ENCODE measurements at places on chromosomes 1 and 21.
A peak's percentile ranks its signal among the peaks of the same experiment; 100 is the strongest.

GRCh38 chr1:6041432-6042062 is 4.1 kb upstream of the KCNAB2 start:
- DNase-seq = no peak

DNA sequence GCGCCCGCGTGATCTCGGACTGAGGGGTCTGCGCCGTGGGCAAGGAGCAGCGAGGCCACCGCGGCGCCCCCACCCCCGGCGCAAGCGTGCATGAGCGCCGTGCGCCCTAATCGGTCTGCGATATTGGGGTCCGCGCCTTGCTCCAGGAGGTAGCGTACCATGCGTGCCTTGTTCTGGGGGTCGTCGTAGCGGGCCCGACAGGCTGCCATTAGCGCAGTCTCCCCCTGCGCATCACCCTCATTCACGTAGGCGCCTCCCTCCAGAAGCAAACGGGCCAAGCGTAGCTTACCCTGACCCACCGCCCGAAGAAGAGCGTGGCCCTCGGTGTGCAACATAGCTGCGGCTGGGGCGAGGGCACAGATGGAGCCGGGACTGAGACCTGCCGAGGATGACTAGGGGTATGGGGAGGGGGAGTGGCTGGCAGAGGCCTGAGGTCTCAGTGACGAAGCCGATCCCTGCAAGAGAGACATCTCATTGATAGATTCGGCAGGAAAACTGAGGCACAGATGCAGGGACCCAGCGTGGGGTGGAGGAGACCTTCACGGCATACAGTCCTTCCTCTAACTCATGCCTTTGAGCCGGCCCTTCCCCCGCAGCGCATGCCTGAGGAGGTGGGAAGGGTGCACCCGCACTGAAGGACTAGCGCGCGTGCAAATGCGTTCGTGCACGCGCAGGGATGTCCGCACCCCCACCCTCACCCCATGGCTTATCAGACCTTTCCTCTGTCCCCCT is 2.8 kb downstream of the ANKRD34A start:
- no peak for DNase-seq

- DNase-seq = peak; percentile 34
Observed at GRCh38 chr1:167137332-167137781, 43.5 kb downstream of the STYXL2 start.

- no peak for DNase-seq
Observed at GRCh38 chr1:186443638-186444037, 17.3 kb downstream of the PDC start.

DNA sequence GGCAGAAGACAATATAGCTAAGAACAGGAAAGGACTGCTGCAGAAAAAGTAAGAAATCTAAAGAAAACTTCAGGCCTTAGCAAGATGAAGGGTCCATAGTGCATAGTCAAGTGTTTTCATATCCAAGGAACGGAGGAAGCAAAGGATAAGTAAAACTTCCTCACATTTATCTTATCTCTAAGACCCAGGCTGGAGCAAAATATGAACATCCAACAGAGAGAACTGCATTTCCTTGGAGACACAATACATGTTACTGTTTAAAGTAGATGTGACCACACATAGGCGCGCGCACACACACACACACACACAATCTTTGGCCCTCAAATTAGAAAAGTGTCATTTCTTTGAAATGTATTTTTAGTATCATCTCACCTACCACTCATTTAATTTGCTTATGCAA is 66.7 kb downstream of the TTLL7 start:
- no peak for DNase-seq

GRCh38 chr1:223813645-223814044 is 32.1 kb downstream of the TP53BP2 start:
- no peak for DNase-seq

DNA sequence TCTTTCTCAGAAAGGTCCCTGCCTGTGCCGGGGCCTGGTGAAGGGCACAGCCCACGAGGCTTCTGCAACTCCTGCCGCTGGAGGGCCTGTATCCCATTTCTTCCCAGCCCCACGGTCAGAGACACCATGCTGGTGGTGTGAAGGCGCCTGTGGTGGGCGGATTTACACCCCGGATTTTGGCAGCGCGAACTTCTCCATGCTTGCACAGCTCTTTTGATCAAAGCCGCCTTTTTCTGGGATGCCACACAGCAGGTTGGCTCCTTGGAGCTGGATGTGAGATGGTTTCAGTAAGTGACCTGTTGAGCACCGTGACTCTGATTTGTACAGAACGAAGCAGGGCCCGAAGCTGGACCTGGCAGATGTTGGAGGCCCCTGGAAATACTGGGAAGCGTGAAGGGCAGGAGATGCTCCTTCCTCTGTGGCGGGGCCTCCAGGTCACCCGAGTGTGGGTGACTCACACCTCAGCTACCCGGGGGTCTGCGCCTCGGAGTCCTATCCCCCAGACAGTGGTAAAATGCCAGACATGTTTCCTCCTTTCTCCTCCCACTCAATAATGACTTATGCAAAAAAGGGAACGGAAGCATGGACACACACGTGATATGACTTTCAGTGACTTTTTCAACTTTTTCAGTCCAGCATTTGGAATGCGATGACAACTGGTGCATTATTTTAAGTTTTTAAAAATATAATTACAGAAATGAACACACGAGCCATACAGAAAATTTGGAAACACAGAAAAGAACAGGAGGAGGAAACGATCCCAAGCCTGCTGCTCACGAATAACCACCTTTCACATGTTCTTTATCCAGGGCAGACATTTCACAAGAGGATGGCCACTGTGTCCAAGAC is 9.0 kb downstream of the UMODL1 start:
- no peak for DNase-seq

GRCh38 chr1:76677416-76678405 is 189.6 kb upstream of the ST6GALNAC5 start:
- no peak for DNase-seq

GRCh38 chr1:156664767-156665411 is 12.3 kb downstream of the NES start:
- no peak for DNase-seq

- DNase-seq = no peak
Observed at GRCh38 chr1:91038582-91038981, 16.7 kb upstream of the ZNF644 start.
